Retina (tissue), 1 donor: ENCODE measurements at places on chromosomes 5 and 9.

DNA sequence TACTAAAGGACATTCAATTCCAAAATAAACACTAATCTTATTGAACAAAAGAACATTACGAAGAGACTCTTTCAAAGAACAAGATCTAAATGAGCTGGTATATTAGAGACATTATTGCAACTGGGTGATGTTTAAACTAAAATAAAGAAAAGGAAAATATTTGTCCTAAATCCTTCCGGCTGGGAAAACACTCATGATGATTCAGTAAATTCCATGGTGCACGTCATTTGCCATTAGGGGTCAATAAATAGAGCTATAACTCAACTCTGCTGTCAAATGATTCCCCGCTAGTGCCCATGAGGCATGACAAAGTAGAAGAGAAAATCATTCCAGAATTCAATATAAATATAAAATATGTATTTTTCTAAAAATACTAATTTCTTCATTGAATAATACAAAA is 565.5 kb upstream of the TUSC1 start:
- peak; percentile 4 for DNase-seq

DNA sequence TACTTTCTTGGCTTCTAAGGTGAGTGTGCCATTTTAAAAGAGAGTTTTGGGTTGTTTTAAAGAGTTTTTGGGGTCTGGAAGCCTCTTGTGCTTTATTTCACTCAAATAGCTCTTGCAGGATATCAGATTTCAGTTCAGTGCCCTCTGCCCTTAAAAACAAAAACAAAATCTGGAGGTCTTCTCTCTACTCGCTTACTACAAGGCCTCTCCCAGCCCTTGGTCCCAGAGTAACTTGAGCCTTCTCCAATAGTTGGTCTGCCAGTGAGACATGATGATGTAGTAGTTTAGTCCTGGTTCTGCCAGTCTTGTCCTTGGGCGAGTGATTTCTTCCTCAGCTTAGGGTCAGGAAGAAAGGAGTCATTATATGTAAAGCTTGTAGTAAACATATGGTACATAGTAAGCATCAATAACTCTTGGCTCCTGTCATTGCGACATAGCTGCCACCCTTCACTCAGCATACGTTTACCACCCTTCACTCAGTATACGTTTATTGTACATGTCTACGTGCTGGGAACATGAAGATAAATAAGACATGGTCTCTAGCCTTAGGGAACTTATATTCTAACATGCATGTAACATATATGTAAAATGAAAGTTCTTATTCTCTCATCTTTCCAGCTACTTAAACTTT is 147.6 kb downstream of the MAN2A1 start:
- DNase-seq, result no peak

DNA sequence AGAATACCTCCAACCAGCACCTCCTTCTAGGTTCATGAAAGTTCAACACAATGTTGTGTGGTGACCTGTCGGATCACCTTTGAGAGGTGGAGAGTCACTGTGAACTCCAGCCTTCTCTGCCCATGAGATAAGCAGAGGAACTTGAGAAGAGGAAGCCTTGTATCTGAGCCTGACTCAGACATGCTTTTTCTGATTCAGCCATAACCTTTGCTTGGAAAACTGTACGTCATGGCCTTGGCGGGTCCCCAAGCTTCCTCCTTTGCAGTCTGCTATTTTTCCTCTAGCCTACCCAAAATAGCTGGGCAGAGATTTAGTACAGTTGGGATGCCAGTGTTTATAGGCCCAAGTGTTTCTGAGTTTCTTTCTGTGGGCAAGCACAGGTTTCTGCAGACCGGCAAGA is 274.7 kb downstream of the CETN3 start:
- no peak for DNase-seq

- no peak for DNase-seq
These were observed 32.3 kb downstream of the TGFBR1 start for GRCh38 chr9:99137225-99137624.

GRCh38 chr9:120925535-120926396 is 830 bp downstream of the TRAF1 start:
- DNase-seq, result no peak

- no peak for DNase-seq
These were observed 16.8 kb upstream of the MAP3K1 start for GRCh38 chr5:56798521-56798920.

GRCh38 chr9:117046666-117047327 is 359.7 kb downstream of the TRIM32 start:
- DNase-seq, result no peak

- no peak for DNase-seq
These were observed 6.8 kb downstream of the PHF19 start for GRCh38 chr9:120870206-120870605.

- peak; percentile 37 for DNase-seq
These were observed 2.5 kb downstream of the IRX2 start for GRCh38 chr5:2748861-2749513.

- no peak for DNase-seq
These were observed 77.7 kb upstream of the ASS1 start for GRCh38 chr9:130366888-130367550.

GRCh38 chr9:136371533-136371880 is 2.0 kb downstream of the CARD9 start:
- DNase-seq, result no peak

- DNase-seq, result no peak
These were observed 499.9 kb downstream of the SEMA5A start for GRCh38 chr5:9045946-9046345.

DNA sequence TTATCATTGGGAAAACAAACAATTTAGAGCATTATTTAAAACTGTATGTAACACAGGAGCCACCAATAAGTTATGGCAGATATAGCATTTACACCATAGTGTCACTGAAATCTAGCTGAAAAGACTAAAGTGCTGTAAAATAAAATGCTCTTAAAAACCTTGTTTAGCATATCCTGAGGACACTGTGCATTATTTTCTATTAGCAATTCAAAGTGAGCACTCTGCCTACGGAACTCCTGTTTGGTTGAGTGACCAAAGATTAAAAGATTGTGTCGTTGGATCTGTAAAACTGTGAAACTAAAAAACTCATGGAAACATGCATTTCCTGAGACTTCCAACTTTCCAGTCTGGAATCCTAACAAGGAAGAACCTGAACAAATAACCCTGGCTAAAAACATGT is 95.9 kb upstream of the C6 start:
- DNase-seq, result no peak

- DNase-seq, result peak; percentile 56
These were observed 10.9 kb upstream of the GADD45G start for GRCh38 chr9:89593727-89594427.

GRCh38 chr9:70409800-70410199 is 4.7 kb downstream of the KLF9 start:
- DNase-seq, result no peak

DNA sequence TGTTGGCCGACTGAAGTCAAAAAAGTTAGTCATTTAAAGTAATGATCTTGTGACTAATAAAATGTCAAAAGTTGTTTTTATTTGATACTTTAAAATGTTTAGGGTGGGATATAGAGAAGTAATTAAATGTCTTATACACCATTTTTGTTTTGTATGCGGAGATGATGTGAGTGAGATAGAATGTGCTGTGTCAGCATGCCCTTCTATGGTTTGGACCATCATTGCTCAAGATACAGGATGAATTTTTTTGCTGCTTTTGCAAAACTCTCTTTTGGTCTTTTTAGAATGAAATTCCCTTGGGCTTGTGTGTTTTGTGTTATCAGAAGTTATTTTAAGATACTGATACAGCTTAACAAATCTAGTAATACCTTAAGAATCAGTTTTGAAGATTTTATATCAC is 12.5 kb downstream of the SRFBP1 start:
- DNase-seq, result no peak

- DNase-seq, result no peak
These were observed 92.2 kb upstream of the CKMT2 start for GRCh38 chr5:81140943-81141342.

DNA sequence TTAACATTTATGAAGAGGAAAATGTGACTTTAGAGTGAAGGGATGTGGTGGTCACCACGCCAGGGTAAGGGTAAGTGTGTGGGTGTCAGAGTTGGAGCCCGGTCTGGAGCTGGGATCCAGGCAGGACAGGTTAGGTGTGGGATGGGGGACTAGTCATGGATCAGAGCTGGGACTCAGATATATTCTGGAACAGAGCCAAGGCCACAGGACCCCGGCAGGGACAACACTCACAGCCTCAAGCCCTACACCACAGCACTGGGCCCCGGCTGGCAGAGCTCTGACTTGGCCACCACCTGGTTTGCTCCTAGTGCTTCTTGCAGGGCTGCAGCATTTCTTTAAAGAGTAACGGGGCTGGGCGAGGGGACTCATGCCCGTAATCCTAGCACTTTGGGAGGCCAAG is 47.4 kb downstream of the C5orf15 start:
- DNase-seq, result no peak

GRCh38 chr5:98585661-98586310 is 187.7 kb upstream of the RGMB start:
- DNase-seq, result no peak

DNA sequence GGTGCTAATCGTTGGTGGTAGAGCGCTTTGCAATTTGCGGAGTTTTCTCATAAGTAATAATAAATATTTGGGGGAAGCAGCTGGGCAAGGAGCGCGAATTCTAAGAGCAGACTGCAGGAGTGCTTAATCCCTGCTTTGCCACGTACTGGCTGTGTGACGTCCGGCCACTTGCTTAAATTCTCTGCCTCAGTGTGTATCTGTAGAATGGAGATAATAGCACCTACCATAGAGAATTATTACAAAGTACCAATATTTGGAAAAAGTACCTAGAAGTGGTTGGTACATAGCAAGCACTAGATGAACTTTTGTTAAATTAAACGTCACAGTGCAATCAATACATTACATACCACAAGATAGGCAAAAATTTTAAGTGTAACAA is 598 bp upstream of the TMED7 start:
- DNase-seq, result no peak

- no peak for DNase-seq
These were observed 133.3 kb upstream of the IFNE start for GRCh38 chr9:21615446-21615845.

- no peak for DNase-seq
These were observed 4.3 kb downstream of the GPX3 start for GRCh38 chr5:151024440-151025249.

- no peak for DNase-seq
These were observed 152.5 kb downstream of the CDH10 start for GRCh38 chr5:24492229-24492628.

DNA sequence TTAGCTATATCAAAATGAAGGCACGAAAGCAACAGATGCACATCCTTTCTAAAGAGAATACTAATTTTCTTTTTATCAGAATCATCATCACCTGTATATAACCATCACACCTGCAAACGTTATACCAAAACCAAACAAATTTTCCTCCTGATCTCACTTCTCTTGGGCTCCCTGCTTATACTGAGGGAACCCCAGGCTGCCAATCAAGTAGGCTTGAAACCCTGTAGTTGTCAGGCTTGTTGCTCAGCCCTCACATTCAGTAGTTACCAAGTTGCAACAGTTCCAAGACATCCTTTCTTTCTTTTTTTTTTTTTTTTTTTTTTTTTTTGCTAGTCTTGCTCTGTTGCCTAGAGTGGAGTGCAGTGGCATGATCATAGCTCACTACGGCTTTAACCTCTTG is 12.7 kb downstream of the STRBP start:
- no peak for DNase-seq

DNA sequence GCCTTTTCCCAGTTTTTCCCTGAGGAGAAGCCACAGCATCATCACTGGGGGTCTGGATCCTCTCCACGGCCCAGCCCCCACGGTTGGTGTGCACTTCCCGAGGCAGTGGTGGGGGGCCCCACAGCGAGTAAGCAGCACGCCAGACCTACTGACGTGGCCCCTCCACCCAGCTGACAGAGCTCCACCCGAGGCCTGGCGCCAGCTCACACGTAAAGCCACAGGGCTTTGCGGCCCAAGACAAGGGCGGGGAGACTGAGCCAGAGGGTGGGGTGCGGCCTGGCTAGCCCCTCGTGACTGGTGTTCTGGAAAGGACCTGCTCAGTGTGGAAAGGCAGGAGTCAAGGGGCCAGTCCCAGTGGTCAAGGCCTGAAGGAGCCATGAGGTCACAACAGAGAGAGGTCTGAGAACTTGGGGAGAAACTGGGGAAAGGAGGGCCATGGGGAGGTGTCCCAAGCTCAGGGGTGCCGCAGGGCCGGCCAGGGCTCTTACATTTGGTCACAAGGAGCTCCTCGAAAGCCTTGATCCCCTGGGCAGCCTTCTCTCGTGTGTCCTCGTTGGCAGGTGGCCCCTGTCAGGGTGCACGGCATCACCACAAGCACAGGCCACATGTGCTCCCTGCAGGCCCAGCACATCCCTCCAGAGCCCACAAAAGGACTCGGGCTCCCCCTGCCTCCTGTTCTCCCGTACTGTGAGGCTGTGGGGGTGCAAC is 5.5 kb downstream of the SNAPC4 start:
- DNase-seq, result no peak

- no peak for DNase-seq
These were observed 27.0 kb downstream of the SUB1 start for GRCh38 chr5:32612134-32612888.

- DNase-seq, result no peak
These were observed 90.1 kb downstream of the CAVIN4 start for GRCh38 chr9:100668024-100668423.

- no peak for DNase-seq
These were observed 17.7 kb downstream of the LPAR1 start for GRCh38 chr9:111020594-111020993.
